Hepatocyte (in vitro differentiated cells): ENCODE measurements at places on chromosomes 12 and 14.

- no peak for DNase-seq
Observed at GRCh38 chr12:65808580-65808979, 15.7 kb upstream of the HMGA2 start.

DNA sequence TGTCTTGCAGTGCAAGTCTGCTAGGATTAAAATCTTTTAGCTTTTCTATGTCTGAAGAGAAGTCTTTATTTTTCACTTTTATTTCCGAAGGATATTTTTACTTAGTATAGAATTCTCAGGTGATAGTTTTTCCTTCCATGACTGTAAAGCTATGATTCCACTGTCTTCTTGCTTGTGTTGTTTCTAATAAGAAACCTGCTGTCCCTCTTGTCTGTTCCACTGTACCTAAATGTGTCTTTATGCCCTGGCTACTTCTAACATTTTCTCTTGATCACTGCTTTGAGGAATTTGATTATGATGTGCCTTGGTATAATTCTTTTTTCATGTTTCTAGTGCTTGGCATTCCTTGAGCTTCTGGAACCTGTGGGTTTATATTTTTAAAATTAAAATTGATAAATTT is 228.7 kb downstream of the CACNA1C start:
- DNase-seq: no peak

DNA sequence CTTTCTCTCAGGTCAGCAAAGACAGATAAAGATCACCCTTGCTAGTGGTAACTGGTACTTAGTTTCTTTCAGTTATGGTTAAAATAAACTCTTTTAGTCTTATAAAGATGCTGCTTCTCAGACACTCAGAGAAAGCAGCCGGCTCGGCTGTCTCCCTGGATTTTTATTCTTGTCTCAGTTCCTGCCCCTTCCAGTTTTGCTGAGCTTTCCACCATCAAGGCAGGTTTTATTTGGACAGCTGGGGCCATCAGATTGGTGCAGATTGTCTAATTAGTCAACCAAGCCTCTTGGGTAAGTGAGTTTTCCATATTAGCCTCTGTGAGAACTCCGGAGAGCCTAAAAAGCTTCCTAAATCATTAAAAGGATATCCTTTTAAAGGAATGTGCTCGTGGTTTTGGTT is 130.8 kb upstream of the BMP4 start:
- no peak for DNase-seq

DNA sequence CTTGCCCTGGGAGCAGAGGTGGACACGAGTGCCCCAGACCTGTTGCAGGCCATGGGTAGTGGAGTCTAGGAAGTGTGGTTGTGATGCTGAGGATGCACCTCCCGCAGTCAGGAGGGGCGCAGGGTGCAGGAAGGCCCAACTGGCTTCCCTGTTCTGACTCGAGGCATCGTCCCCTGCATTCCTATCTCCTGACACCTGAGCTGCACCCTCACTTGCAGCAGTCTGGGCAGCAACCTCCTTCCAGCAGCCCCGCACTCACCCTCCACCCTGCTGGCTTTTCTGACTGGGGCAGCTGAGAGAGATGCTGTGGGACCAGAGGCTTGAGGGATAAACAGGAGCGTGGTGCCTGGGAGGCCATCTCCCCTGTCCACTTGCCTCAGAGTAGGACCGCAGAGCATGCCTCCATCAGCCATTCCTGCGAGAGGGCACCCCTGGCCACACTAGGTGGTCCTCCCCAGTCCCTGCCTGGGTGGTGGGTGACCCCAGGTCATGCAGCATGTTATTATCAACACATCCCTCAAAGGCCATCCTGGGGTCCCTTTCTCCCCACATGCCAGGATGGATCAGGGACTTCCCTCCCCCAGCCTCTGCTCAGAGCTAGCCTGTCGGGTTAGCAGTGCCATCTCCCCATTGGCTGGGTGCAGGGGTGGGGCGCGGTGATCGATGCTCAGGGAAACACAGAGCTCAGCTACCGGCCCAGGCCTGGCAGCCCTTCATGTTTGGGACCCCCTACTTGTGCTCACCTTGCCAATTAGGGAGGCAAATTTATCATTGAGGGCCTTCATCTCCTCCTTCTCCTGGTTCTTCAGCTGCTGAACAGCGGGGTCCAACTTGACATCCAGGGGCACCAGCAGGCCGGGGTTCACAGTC is 719 bp downstream of the KRT80 start:
- DNase-seq: no peak
